ENCODE measurements at places on chromosomes 5 and 9. TPM values are rescaled to one million over a fixed set of nuclear protein-coding genes. Genes with fewer than 3 reads are reported as not detected.

DNA sequence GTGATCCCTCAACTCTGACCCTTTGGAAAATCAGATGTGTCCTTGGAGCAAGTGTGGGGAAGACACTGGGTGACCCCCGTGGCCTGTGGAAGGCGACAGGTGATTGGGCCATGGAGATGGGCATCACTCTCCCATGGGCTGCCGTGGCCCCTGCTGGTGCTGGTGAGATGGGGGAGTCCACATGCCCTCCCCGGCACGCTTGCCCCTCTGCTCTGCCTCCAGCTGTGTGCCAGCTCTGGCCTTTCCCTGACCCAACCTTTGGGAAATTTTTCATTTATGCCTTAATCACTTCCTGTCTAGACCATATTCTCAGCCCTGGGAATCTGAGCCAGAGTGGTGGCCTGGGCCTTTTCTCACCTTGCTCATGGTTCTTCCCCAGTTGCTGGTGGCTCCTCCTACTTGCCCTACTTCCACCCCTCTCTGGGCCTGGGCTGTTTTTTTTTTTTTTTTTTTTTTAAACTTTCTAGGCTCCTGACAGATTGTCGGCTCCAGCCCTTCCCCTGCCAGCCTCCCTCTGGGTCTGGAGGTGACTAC lies 56.6 kb downstream of the RGS3 start:
- H3K36me3 ChIP-seq = no peaks in the 10 kb centered on the region
- H3K4me3 ChIP-seq = no peak overlapping the region
- DNase-seq = no peak
- H3K4me1 ChIP-seq = peaks cover 46% of the 10 kb centered on the region
- H3K27me3 ChIP-seq = no peaks in the 10 kb centered on the region

Gene CBY3
- total RNA-seq = not detected

Gene CATSPER3
- total RNA-seq = not detected

Gene CORO2A
- 0.55 TPM for total RNA-seq

Gene SMIM33
- not detected for total RNA-seq

GRCh38 chr5:68330574-68330973 lies 115.0 kb downstream of the PIK3R1 start:
- H3K36me3 ChIP-seq = no peaks in the 10 kb centered on the region
- no peaks in the 10 kb centered on the region for H3K27me3 ChIP-seq
- DNase-seq = peak; percentile 53
- H3K4me3 ChIP-seq = no peak overlapping the region

Gene SPINK7
- not detected for total RNA-seq

GRCh38 chr5:169615561-169615960 lies 21.5 kb upstream of the DOCK2 start:
- no peaks in the 10 kb centered on the region for H3K27me3 ChIP-seq
- H3K36me3 ChIP-seq = no peaks in the 10 kb centered on the region
- H3K4me3 ChIP-seq = no peak overlapping the region
- no peak overlapping the region for H3K27ac ChIP-seq

DNA sequence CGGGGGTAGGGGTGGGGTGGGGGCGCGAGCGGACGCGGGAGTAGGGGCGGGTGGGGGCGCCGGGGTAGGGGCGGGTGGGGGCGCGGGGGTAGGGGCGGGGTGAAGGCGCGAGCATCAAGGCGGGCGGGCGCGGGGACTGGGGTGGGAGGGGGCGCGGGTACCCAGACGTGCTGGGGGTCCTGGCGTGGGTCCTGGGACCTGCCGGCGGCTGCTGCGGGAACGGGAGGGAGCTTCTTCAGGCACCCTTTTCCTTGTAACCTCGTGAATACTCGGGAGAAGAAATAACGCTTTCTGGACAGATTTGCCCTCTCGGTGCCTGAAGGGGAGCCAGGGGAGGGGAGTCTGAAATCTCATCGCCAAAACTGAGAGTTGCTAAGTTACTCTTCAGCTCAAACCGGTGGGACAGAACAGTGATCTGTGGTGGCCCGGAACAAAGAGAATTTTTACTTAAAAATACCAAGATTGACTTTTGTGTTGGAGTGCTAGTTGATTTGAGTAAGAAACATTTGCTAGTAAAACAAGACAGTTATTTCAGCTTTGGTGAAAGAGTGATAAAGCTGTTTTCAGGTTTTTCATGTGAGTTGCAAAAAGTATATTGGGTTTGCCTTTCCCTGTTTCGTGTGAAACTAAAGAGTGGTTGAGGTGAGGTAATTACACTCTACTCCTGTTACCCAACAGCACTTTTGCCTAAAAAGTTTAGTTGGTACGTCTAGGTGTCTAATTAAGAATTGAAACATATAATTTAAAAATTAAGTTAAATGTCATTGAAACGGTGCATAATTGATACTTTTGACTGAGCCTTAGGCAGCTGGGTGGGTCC lies 643 bp downstream of the PLEKHG4B start:
- no peaks in the 10 kb centered on the region for H3K36me3 ChIP-seq
- H3K27ac ChIP-seq = no peak overlapping the region
- DNase-seq = no peak
- no peak overlapping the region for H3K4me3 ChIP-seq
- no peaks in the 10 kb centered on the region for H3K27me3 ChIP-seq
- H3K4me1 ChIP-seq = no peaks in the 10 kb centered on the region

GRCh38 chr5:82544004-82544403 lies 265.9 kb upstream of the RPS23 start:
- no peaks in the 10 kb centered on the region for H3K36me3 ChIP-seq
- no peaks in the 10 kb centered on the region for H3K4me1 ChIP-seq
- DNase-seq = no peak
- H3K4me3 ChIP-seq = no peak overlapping the region
- no peak overlapping the region for H3K27ac ChIP-seq

- DNase-seq = no peak
- H3K27ac ChIP-seq = peak overlapping the region; percentile 83
Observed at GRCh38 chr5:109411627-109412026, 1.9 kb upstream of the PJA2 start.

Gene DOCK2
- total RNA-seq = 0.10 TPM

Gene IFNB1
- total RNA-seq = not detected

GRCh38 chr9:93112864-93113389 lies 16.9 kb downstream of the CARD19 start:
- H3K27ac ChIP-seq = no peak overlapping the region
- H3K4me1 ChIP-seq = peaks cover 5% of the 10 kb centered on the region

DNA sequence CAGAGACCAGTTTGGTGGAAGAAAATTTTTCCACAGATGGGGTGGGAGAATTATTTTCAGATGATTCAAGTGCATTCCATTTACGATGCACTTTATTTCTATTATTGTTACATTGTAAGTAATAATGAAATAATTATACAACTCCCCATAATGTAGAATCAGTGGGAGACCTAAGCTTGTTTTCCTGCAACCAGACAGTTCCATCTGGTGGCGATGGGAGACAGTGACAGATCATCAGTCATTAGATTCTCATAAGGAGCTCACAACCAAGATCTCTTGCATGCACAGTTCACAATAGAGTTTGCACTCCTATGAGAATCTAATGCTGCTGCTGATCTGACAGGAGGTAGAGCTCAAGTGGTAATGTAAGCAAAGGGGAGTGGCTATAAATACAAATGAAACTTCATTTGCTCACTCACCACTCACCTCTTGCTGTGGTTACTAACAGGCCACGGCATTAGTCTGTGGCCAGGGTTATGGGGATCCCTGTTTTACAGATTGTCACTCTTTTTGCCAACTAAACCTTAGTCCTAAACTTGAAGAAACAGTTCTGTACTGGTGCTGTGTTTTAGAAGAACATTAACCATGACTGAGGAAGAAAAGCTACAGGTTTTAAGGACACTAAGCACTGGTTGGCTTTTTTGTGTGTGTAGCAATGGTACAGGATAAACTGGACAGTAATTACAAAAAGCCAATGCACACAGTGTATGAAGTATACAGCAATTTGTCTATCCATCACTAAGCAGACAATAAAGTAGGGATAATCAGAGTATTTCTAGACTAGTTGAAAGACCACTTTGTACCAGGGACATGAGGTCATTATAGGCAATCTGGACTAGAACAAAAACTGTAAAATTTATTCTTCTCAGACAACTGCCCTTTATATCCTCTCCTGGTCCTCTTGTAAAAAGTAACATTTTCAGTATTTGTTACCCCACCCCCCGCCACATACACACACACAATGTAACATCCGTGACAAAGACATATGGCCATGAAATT lies 9.9 kb downstream of the TMEM232 start:
- no peaks in the 10 kb centered on the region for H3K36me3 ChIP-seq
- no peaks in the 10 kb centered on the region for H3K27me3 ChIP-seq
- no peak for DNase-seq
- H3K4me1 ChIP-seq = no peaks in the 10 kb centered on the region
- H3K4me3 ChIP-seq = no peak overlapping the region
- H3K27ac ChIP-seq = no peak overlapping the region

- no peaks in the 10 kb centered on the region for H3K36me3 ChIP-seq
- no peaks in the 10 kb centered on the region for H3K27me3 ChIP-seq
- DNase-seq = no peak
- H3K4me3 ChIP-seq = no peak overlapping the region
- H3K4me1 ChIP-seq = no peaks in the 10 kb centered on the region
- H3K27ac ChIP-seq = no peak overlapping the region
Observed at GRCh38 chr5:4927097-4927496, 213.0 kb upstream of the ADAMTS16 start.

DNA sequence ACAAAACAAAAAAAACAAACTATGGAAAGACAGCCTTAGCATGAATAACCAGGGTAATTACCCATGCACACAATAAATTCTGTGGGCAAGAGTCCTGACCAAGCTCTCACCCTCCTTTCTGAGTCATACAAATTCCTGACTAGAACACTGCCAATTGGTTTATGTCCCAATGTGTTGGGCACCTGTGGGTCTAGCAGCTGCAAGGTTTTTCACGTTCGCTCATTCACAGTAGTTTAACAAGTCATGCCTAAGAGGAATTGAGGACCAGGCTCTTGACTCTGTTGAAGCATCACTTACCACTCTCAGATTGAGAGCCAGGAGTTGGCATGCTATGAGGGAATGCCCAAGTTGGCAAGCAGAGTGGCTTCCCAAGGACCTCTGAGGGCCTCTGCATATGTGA lies 205.5 kb upstream of the SLC24A2 start:
- no peaks in the 10 kb centered on the region for H3K27me3 ChIP-seq
- H3K4me1 ChIP-seq = peaks cover 27% of the 10 kb centered on the region
- no peaks in the 10 kb centered on the region for H3K36me3 ChIP-seq
- no peak overlapping the region for H3K27ac ChIP-seq

Gene TMCO6
- 11.1 TPM for total RNA-seq

DNA sequence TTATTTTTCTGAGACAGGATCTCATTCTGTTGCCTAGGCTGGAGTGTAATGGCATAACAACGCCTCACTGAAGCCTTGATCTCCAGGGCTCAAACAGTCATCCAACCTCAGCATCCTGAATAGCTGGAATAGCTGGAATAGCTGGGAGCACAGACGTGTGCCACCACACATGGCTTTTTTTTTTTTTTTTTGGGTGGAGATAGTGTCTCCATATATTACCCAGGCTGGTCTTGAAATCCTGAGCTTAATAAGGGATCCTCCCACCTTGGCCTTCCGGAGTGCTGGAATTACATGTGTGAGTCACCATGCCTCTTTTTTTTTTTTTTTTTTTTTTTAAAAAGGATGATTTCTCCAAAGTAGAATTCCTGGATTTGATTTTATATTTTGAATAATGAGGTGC lies 60.7 kb downstream of the NSD1 start:
- peak overlapping the region; percentile 59 for H3K27ac ChIP-seq
- peaks cover 28% of the 10 kb centered on the region for H3K4me1 ChIP-seq
- H3K36me3 ChIP-seq = no peaks in the 10 kb centered on the region
- no peak overlapping the region for H3K4me3 ChIP-seq
- H3K27me3 ChIP-seq = no peaks in the 10 kb centered on the region

Gene SLC44A1
- 17.9 TPM for total RNA-seq

Gene HIGD2A
- total RNA-seq = 170 TPM

DNA sequence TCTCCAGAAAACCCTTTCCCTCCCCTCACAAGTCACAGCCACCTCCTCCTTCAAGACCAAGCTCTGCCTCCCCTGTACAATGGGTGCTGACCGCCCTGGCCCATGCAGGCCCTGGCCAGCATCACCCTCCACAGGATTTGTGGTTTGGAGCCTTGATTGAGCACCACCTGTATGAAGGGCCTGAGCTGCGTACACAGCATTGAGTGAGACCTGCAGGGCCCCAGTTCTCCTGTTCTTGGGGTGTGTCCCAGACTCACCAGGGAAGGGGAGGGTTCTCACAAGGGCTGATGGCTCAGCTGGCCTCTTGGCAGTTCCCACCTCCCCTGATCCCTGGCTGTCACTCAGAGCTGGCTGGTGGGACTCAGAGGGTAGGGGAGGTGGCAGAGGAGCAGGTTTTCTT lies 63.7 kb upstream of the IER5L start:
- H3K27me3 ChIP-seq = peaks cover 4% of the 10 kb centered on the region
- H3K36me3 ChIP-seq = no peaks in the 10 kb centered on the region
- H3K4me3 ChIP-seq = no peak overlapping the region
- no peak overlapping the region for H3K27ac ChIP-seq

DNA sequence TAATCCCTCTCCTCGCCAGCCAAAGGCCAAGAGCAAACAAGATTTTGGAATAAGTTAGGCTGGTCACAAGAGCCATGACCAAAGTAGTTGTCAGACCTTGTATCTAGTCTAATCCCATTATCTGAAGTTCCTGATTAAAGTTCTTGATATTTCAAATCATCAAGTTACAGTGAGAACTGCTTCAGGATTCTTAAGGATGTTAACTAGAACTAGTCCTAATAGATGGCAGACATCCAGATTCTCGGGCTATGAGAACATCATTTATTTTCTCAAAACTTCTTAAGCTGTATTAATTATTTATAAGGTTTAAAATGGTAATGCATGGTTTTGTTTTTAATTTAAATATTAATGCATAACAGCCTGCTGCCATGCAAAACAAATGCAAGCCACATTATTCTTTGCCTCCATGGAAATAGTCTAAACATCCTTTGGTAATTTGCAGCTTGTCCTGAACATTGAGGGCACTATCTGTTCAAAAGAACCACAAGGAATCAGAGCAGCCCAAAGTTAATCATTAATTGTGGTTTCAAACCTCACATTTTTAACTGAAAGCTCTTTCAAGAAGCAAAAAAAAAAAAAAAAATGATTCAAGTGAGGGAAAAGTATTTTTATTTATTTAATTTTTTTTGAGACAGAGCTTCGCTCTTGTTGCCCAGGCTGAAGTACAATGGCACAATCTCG lies 95.1 kb downstream of the TTC39B start:
- no peak overlapping the region for H3K4me3 ChIP-seq
- H3K4me1 ChIP-seq = no peaks in the 10 kb centered on the region
- no peak overlapping the region for H3K27ac ChIP-seq
- DNase-seq = no peak
- no peaks in the 10 kb centered on the region for H3K27me3 ChIP-seq
- no peaks in the 10 kb centered on the region for H3K36me3 ChIP-seq

GRCh38 chr5:88486431-88486830 lies 217.8 kb upstream of the TMEM161B start:
- H3K27me3 ChIP-seq = no peaks in the 10 kb centered on the region
- no peak overlapping the region for H3K4me3 ChIP-seq
- DNase-seq = no peak

Gene HEMGN
- not detected for total RNA-seq

DNA sequence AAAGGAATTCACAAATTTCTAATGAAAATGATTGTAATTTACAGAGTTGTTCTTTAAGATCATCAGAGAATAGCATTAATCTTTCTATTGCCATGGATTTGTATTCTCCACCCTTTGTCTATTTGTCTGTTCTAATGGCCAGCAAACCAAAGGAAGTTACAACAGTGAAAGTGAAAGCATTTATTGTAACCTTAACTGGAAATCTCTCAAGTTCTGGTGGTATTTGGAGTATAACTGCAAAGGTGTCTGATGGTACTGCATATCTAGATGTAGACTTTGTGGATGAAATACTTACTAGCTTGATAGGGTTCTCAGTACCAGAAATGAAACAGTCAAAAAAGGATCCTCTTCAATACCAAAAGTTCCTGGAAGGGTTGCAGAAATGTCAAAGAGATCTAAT lies 21.7 kb downstream of the RMI1 start:
- no peak overlapping the region for H3K27ac ChIP-seq
- H3K4me1 ChIP-seq = no peaks in the 10 kb centered on the region
- peaks cover 35% of the 10 kb centered on the region for H3K36me3 ChIP-seq
- no peak for DNase-seq
